Stimulated activated CD8-positive, alpha-beta memory T cell treated with anti-CD3 and anti-CD28 coated beads, Interleukin-15, amount 100 ng/mL, for 48 hours (primary cell): ENCODE measurements at places on chromosomes 1 and 21.

- no peak for DNase-seq
Observed at GRCh38 chr1:178688244-178688643, 36.8 kb upstream of the RALGPS2 start.

DNA sequence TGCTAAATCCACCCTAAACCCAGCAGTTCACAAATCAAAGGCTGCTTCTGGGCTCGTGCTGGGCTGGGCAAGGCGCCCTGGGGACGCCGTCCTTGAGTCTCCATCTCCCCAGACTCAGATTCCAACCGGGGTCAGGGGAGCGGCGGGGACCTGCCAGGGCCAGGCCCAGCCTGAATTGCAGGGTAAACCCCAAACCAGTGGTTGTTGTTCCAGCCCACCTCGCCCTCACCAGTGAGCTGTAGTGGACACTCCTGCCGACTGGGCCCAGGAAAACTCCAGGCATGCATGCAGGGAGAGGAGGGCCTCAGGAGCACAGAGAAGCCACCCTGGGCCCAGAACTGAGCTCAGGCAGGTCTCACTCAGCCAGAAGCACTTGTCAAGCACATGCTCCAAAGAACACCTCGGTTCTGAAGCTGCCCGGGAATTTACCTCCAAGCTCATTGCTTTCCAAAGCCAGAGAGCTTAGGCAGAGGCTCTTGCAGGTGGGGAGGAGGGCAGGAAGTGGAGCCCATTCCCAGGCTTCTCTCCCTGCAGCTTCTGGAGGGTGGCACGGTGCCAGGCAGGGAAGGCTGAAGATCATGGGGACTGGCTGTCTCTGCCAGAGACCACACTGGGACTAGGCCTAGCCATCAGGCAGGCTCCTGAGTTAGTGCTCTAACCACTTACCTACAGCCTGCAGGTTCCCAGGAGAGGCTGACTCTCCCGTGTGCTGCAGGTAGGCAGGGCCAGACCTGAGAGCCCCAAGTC is 437.0 kb downstream of the MATN1 start:
- DNase-seq: no peak

- DNase-seq: no peak
Observed at GRCh38 chr1:100516857-100517256, 21.1 kb upstream of the GPR88 start.

GRCh38 chr21:42539931-42540343 is 26.3 kb downstream of the SLC37A1 start:
- DNase-seq: no peak

DNA sequence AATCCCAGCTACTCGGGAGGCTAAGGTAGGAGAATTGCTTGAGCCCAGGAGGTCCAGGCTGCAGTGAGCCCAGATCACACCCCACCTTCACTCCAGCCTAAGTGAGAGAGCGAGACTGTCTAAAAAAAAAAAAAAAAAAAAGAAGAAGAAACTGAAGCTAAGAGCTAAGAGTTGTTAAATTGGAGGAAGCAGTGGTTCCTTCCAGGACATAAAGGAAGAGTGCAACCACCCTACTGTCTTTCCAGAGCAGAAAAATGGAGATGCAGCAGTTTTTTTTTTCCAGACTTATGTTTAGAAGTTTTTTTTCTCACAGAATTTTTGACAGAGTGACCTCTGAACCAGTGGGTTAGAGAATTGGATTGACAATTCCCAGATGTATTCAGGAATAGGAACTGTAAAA is 88.7 kb downstream of the HLX start:
- no peak for DNase-seq

DNA sequence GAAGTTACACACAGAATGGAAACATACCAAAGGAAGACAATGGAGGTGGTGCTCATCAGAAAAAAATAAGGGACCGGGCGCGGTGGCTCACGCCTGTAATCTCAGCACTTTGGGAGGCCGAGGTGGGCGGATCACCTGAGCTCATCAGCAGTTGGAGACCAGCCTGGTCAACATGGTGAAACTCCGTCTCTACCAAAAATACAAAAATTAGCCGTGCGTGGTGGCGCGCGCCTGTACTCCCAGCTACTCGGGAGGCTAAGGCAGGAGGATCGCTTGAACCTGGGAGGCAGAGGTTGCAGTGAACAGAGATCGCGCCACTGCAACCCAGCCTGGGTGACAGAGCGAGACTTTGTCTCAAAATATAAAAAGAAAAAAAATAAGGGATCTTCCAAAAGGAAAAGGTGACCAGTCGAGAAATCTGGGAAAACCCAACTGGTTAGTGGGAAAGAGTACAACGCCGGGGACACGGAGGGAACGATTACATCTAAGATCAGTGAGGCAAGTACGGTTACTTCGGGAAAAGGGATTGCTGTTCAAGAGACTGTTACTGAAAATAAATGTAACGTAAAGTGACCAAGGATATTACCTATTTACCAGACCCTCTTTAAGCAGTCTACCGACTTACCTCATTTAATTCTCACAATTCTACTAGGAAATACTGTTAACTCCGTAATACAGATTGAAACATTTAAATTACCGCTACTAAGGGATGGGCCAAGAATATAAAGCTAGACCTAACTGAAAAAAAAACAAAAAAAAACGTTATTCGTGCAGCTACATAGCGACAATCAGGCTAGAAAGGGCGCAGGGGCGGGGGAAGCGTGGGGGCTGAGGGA is 822 bp downstream of the CCT3 start:
- DNase-seq: no peak

DNA sequence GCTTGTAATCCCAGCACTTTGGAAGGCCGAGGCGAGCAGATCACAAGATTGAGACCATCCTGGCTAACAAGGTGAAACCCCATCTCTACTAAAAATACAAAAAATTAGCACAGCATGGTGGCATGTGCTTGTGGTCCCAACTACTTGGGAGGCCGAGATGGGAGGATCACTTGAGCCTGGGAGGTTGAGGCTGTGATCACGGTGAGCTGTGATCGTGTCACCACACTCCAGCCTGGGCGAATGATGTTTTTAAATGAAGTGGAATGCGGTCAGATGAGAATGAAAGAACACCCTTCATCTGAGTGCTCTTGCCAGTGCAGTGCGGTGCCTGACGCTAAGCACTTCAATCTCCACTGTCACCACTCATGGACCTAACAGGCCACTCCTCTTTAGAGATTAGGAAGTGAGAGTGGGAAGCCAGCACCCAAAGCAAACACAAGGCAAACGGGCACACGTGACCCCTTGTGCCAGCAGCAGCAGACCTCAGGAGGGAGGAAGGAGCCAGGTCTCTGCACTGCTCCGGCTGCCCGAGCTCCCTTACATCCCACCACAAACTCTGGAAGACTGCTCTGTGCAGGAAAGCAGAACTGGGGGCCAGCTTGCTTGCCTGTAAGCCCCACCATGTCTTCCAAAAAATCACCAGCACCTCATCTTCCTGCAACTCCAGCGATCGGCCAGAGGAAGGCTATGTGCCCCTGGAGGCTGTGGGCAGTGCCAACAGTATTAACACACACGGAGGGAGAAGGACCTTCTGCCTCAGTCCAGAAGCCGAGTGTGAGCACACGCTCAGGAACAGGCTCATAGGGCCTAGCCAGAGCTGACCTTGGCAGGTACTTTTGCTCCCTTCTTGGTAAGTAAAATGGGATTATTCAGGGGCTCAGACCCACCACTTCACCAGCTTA is 9.7 kb downstream of the CTNNBIP1 start:
- no peak for DNase-seq

DNA sequence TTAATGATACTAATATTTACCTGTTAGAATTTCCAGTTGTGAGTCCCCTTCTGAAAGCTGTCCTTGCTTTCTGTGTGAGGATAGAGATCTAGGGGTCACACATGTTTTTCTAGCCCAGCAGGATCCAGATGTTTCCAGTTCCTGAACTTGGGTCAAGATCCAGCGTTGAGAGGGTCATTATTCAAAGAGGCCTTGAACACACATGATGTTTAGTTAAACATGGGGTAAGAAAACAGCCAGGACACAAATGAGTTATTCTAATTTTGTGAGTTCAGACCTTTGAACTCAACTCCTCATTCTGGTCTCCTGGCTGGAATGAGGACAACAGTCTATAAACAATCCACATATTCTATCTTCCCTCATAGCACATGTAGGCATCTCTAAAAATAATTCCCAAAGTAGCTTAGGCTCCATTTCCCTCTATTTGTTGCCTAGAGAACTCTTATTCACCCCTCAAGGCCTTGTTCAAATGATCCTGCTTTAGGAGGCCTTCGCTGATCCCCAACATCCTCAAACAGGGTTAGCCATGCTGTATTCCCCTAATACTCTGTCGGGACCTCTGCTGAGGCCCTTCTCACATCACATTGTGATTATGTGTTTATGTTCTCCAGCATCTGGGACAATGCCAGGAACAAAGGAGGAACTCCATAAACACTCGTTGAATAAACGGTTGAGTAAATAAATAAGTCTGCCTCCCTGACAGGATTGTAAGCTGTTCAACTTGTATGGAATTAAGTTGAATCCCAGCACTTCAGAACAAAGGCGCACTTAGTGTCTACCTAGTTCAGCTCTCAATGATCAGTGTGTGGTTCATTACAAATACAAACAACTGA is 15.0 kb upstream of the KCNN3 start:
- no peak for DNase-seq

DNA sequence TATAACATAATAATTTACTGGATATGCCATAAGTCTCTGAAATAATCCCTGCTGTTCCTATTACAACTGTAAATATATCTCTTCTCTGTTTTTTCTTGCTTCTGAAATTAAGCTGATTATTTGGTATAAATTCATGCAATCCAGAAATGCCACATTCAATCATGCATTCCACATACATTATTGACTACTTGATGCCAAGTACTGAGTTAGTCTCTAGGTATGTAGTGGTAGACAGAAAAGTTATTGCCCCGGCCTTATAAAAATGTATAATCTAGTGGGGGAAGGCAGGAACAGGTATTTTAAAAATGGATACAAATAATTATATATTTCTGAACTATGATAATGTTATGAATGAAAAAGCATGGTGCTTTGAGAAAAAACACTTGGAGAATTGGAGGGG is 338.6 kb upstream of the SNX7 start:
- no peak for DNase-seq

DNA sequence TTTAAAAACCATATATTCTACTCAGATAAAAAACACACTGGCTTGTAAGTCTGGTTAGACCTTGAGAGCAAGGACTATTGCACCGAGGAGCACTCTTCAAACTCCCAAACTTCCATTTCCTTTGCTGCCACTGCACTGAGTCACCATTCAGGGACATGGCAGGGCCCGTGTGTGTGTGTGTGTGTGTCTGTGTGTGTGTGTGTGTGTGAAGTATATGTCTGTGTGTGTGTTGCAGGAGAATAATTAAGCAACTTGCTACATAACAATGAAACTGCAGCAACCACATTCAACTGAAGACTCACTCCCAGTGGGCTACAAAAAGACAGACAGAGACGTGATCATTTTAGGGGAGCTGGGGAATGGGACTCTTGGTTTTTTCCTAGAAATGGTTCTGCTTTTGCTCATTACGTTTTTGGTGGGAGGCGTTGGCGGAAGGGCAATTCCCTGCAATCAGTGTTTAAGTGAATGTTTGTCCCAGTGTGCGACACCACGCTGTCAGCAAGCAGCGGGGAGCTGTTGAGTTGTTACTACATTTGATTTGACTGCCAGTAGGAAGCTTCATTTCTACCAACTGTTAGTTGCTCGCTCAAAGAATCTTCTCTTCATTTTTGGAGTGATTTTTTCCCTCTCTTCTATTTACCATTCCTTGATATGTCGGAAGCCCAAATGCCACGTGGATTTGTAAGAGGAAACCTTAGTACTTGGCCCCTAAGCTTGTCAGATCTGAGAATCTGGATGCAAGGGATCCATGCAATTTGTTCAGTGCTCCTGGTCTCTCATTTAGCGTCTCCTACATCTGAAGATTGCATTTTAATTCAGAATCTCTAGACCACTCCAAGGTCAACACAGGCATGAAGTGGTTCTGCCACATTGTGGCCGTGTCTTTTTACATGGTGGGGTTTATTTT is 36.1 kb downstream of the ESRRG start:
- no peak for DNase-seq

GRCh38 chr1:186206048-186206570 is 168.9 kb downstream of the TPR start:
- DNase-seq: no peak

DNA sequence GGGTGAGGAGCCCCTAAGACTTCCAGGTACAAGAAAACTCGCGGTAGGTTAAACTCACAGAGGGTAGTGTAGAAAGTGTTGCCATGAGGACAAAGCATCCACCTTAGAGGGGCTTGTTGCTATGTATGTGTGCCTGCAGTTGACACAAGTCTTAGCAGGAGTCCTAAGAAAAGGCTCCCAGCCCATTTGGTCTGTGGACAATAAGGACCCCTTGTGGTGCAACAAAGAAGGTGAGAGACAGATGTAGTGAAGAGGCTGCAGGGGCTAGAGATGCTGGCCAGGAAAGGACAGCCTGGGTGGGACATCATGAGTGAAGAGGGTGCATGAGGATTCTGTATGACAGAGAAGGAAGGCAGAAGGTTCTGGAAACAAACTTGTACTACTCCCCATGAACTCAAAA is 36.3 kb upstream of the IL10 start:
- no peak for DNase-seq

DNA sequence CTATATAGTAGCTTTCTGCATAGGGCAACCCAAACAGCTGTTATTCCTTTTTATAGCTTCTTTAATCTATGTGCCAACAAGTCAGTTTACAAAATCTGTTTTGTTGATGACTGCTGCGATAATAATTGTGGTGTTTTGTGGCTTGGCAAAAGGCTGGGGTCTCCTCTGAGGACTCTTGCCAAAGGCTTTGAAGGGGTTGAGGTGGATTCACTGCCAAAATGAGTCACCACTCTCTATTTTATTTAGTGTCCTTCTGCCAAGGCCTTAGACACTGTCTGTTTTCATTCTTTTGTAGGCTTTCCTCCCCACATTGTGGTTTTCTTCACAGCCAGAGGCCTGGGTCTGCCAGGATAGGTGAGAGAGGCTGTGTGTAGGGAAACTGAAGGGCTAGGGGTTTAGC is 161.8 kb downstream of the NFIA start:
- DNase-seq: no peak
